ENCODE measurements at places on chromosomes 7 and 10. TPM values are rescaled to one million over a fixed set of nuclear protein-coding genes. Genes with fewer than 3 reads are reported as not detected.

- H3K36me3 ChIP-seq: no peaks in the 10 kb centered on the region
- H3K27ac ChIP-seq: no peak overlapping the region
- DNase-seq: no peak
These were observed 57.3 kb upstream of the NRG3 start for GRCh38 chr10:81817596-81818170.

The NKX2-3 gene
- not detected for total RNA-seq

- H3K27me3 ChIP-seq: peaks cover 77% of the 10 kb centered on the region
These were observed 55.9 kb upstream of the ADRB1 start for GRCh38 chr10:113987805-113988204.

DNA sequence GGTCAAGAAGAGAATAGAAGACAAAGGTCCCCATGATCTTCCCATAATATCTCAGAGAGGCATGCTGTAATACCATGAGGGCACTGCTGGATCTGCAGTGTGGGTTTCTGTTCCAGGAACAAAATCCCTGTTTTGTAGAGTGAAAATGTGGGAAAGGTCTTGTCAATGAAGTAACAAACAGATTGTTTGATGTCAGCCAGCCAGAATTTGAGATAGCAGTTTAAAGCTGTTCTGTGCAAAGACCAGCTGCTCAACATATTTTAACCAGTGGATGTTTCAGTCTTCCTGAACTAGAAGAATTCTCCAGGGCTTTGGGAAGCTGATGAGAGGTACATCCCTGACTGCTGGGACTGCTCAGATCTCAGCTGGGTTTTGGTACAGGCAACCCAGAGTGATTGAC, 1012.5 kb downstream of the DNAJB9 start:
- no peak overlapping the region for H3K27ac ChIP-seq
- no peaks in the 10 kb centered on the region for H3K36me3 ChIP-seq
- H3K27me3 ChIP-seq: no peaks in the 10 kb centered on the region
- no peak overlapping the region for H3K4me3 ChIP-seq
- no peak for DNase-seq

DNA sequence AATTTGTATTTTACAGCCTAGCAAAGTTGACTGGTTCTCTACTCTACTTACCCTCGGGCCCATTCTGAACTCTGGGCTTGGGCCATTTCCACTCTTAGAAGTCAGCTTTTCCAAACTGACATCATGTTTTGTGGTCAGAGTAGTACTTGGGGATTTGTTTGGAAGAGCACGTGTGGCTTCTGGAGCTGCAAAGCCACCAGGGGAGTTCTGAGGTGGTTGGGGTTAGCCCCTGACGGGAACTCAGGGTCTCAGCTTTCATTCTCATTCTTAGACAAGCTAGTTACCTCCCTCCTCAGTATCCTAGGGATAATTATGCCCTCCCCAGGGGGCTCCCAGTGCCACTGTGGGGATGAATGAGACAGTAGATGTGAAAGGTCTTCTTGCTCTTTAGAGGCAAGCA, 647.7 kb upstream of the GALNT17 start:
- H3K27ac ChIP-seq: no peak overlapping the region
- DNase-seq: no peak
- H3K36me3 ChIP-seq: no peaks in the 10 kb centered on the region
- H3K4me1 ChIP-seq: no peaks in the 10 kb centered on the region
- no peak overlapping the region for H3K4me3 ChIP-seq
- H3K27me3 ChIP-seq: peaks cover 5% of the 10 kb centered on the region

DNA sequence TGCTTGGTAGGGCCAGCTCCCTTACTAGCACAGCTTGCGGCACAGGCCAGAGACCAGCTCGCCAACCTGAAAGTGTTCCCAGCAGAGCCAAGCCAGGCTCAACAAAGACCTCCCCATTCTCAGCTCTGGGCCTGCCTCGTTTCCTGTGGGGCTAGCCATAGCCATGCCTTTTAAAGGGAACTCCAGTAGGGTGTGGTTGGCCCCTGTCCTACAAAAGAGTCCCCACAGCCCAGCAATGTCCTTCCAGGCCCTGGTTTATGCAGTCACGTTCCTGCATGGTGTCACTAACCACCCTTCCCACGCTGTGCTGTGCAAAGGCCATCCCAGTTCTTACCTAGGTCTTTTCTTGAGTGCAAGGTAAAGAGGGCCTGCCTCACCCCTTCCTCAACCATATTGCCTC, 87.8 kb upstream of the LRRC4 start:
- no peak overlapping the region for H3K27ac ChIP-seq
- no peaks in the 10 kb centered on the region for H3K4me1 ChIP-seq
- DNase-seq: no peak
- H3K36me3 ChIP-seq: no peaks in the 10 kb centered on the region

- no peak overlapping the region for H3K4me3 ChIP-seq
- H3K27me3 ChIP-seq: peaks cover 2% of the 10 kb centered on the region
- DNase-seq: no peak
- no peaks in the 10 kb centered on the region for H3K36me3 ChIP-seq
- H3K4me1 ChIP-seq: peaks cover 1% of the 10 kb centered on the region
These were observed 32.8 kb upstream of the FAM20C start for GRCh38 chr7:159370-160270.

DNA sequence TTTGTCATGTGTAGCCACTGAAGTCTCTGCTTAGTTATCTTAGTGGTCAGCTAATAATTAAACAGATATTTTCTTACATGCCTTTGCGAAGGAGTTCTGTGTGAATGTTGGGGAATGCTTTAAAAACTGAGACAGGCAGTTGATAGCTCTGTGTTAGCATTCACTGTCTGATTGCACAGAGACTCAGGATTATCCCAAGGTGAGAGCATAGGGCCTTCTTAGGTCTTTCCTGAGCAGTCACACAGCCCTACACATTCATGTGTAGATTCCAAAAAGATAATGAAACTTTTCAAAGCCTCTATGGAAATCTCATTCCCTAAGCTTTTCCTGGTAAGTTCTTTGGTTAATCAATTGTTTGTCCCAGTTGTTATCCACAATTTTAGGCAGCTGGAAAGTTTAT, 67.7 kb downstream of the CASD1 start:
- H3K27me3 ChIP-seq: no peaks in the 10 kb centered on the region
- peaks cover 35% of the 10 kb centered on the region for H3K36me3 ChIP-seq
- H3K4me1 ChIP-seq: no peaks in the 10 kb centered on the region
- H3K27ac ChIP-seq: no peak overlapping the region

- DNase-seq: no peak
- no peak overlapping the region for H3K4me3 ChIP-seq
- no peak overlapping the region for H3K27ac ChIP-seq
- peaks cover 7% of the 10 kb centered on the region for H3K36me3 ChIP-seq
These were observed 199.0 kb downstream of the PTEN start for GRCh38 chr10:88062385-88062784.

GRCh38 chr10:14409247-14409646, 78.5 kb upstream of the FRMD4A start:
- H3K4me1 ChIP-seq: peaks cover 11% of the 10 kb centered on the region
- H3K4me3 ChIP-seq: no peak overlapping the region
- peaks cover 25% of the 10 kb centered on the region for H3K27me3 ChIP-seq
- no peak overlapping the region for H3K27ac ChIP-seq

DNA sequence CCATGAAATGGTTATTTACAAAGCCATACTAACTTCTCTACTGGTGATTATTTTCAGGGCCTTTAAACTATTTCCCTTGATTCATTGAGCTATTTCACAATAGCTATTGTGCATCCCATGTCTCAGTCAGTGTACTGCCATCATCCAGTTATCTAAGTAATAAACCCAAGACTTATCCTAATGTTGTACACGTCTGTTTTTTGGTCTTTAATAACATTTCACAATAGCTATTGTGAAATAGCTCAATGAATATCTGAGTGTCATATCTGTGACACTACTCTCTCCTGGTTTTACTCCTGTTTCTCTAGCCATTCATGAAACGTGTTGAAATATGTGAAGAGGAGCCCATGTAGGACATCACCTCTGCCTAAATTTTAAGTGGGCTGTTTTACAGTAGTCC, 36.5 kb upstream of the TMEM140 start:
- no peaks in the 10 kb centered on the region for H3K4me1 ChIP-seq
- DNase-seq: no peak
- H3K4me3 ChIP-seq: no peak overlapping the region
- H3K36me3 ChIP-seq: peaks cover 2% of the 10 kb centered on the region

DNA sequence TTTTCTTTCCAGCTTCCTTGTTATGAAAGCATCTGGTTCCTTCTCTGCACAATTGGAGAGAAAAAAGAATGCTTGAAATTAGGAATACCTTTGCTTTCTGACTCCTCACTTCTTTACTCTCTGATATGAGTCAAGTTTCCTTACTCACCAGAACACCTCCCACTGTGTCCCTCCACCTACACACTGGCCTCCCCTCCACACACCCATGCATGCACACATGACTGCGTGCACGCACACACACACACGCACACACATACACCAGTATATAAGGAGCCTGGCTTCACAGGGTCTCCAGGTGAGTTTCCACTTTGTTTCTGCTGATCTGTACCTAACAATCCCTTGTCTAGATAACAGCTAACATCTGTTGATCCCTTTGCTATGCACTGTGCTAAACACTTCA, 11.4 kb upstream of the PTER start:
- no peak overlapping the region for H3K27ac ChIP-seq
- DNase-seq: no peak

DNA sequence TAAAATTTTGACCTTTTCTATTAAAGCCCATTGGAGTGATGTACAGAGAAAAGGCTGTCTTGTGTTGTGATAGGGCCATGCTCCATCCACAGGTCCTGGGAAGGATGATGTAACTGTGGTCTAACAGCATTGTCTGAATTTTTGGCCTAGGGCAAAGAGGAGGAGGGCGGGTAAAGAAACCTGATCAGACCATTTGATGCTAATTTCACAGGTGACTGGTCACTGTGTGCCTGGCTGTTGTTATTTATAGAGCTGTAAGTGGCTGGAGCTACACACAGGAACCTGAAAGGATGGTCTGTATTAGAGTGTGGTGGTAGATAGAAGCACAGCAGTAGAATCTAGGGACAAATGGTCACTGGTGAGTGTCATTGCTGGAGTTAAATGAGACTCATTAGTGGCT, 182.1 kb downstream of the AUTS2 start:
- no peaks in the 10 kb centered on the region for H3K36me3 ChIP-seq
- no peak for DNase-seq
- no peak overlapping the region for H3K4me3 ChIP-seq
- H3K27ac ChIP-seq: no peak overlapping the region

DNA sequence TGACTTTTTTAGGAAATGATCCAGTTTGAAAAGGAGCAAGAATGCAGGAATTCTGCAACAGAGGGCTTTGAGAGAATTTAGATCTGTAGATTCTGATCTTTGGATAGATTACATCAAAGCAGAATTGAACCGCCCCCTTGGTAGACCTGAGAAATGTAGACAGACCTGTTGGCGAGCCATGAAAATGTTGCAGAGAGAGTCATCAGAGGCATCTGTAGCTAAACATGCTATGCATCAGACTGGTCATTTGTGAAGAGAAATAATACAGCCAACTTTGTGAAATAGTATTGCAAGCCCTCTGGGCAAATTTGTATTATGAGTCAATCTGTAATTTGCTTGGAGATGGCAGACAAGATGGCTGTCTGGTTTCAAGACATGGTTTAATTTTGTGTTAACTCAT, 4.3 kb upstream of the C1GALT1 start:
- H3K36me3 ChIP-seq: peaks cover 23% of the 10 kb centered on the region
- peaks cover 6% of the 10 kb centered on the region for H3K4me1 ChIP-seq
- no peak overlapping the region for H3K27ac ChIP-seq
- H3K27me3 ChIP-seq: no peaks in the 10 kb centered on the region
- H3K4me3 ChIP-seq: no peak overlapping the region

The CDK13 gene
- total RNA-seq: 65.2 TPM

DNA sequence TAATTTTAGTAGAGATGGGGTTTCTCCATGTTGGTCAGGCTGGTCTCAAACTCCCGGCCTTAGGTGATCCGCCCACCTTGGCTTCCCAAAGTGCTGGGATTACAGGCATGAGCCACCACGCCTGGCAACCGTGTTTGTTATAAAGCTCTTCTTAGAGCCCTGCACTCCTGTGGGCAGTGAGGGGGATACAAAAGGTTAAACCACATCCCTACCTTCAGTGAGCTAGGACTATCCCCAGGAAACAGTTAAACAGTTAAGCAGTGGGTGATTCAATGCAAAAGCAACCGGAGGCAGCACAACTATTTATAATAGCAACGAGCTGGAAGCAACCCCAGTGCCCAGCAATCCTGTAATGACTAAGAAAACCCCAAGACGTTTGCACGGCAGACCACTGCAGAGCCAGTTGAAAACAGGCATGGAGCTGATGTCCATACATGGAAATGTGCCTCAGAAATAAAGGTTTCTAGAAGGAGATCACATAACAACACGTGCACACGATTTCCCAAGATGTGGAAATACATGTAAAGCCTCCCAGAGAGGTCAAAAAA, 107.2 kb upstream of the LYZL2 start:
- peaks cover 21% of the 10 kb centered on the region for H3K4me1 ChIP-seq
- peaks cover 3% of the 10 kb centered on the region for H3K27me3 ChIP-seq
- DNase-seq: no peak
- peak overlapping the region; percentile 10 for H3K4me3 ChIP-seq
- no peak overlapping the region for H3K27ac ChIP-seq
- H3K36me3 ChIP-seq: no peaks in the 10 kb centered on the region
